IPS-NIHi11 (cell line): ENCODE measurements at places on chromosomes 16 and 17.
A peak's percentile ranks its signal among the peaks of the same experiment; 100 is the strongest.

GRCh38 chr16:88049561-88050545 is 98.6 kb downstream of the BANP start:
- no peak for DNase-seq

- DNase-seq, result no peak
Measured at GRCh38 chr16:20249211-20249610, 78.1 kb downstream of the GP2 start.

DNA sequence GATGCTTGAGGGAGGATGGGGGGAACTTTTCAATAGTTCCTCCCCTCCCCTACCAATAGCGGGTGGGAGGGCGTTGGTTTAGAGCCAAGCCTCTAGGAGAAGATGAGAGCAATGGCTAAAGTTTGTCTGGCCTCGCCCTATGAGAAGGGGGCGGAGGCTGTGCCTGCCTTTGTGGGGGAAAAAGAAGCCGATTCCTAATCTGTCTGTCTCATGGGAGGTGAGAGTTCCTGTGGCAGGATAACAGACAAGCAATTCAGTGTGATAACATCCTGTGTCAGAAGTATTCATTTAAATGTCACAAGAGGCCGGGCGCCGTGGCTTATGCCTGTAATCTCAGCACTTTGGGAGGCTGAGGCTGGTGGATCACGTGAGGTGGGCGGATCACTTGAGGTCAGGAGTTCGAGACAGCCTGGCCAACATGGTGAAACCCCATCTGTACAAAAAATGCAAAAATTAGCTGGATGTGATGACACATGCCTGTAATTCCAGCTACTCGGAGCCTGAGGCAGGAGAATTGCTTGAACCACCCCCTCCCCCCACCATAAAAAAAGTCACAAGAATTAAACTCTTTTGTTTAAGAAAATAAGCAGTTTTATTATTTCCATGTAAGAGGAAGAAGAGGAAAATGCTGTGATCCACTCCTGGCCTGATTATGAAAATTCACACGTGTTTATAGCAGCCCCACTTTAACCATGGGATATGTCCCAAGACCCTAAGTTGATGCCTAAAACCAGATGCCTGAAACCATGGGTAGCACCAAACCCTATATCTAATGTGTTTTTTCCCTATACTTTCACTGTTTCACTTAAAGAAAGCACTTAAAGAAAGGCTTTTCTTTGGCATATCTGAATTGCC is 1.7 kb downstream of the SLFN5 start:
- DNase-seq, result peak; percentile 21

GRCh38 chr17:77354670-77355455 is 214.1 kb downstream of the SEC14L1 start:
- no peak for DNase-seq

- DNase-seq, result no peak
Measured at GRCh38 chr17:8473451-8474192, 37.9 kb downstream of the NDEL1 start.

- DNase-seq, result no peak
Measured at GRCh38 chr17:82740906-82741759, 5.7 kb downstream of the FN3K start.

GRCh38 chr17:69874175-69874670 is 200.8 kb upstream of the KCNJ16 start:
- DNase-seq, result no peak

- DNase-seq, result no peak
Measured at GRCh38 chr17:20098314-20098713, 89.2 kb downstream of the SPECC1 start.

DNA sequence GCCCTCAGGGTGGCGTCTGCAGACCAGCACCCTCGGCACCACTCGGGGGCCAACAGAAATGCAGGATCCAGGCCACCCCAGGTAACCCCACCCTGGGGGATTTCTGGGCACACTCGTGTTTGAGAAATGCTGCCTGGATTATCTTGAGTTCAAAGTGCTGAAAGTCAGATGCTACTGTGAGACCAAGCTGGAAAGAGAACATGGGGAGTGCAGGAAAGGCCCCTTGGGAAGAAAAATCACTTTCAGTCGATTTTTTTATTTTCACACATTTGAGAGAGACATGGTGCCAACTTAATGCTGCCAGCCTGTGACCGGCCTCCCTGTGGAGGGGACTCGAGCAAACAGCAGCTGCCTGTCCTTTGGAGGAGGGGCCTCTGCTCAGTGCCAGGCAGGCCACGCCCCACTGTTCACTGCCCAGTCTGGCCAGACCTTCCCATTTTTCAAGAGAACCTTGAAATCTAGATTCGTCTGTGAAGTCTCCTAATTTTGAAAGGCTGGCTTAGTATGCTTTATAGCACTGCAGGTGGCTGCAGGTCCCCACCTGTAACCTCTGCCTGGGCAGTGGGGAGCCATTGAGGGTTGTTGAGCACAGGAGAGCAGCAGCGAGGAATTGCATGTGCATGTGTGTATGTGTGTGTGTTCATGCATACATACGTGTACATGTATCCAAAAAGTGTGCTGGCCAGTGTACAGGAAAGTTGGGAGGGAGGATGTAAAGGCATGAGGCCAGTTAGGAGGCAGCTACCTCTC is 70.7 kb upstream of the PLCG2 start:
- DNase-seq, result no peak

GRCh38 chr17:42246515-42246914 is 29.7 kb downstream of the STAT5B start:
- DNase-seq, result no peak

- no peak for DNase-seq
Measured at GRCh38 chr16:72425571-72426341, 253.8 kb upstream of the PMFBP1 start.

- DNase-seq, result no peak
Measured at GRCh38 chr17:42129109-42129837, 6.7 kb downstream of the HSPB9 start.

- DNase-seq, result no peak
Measured at GRCh38 chr16:64109241-64109640, 1012.6 kb downstream of the CDH11 start.

GRCh38 chr17:13598353-13599167 is 3.2 kb downstream of the HS3ST3A1 start:
- DNase-seq, result no peak

DNA sequence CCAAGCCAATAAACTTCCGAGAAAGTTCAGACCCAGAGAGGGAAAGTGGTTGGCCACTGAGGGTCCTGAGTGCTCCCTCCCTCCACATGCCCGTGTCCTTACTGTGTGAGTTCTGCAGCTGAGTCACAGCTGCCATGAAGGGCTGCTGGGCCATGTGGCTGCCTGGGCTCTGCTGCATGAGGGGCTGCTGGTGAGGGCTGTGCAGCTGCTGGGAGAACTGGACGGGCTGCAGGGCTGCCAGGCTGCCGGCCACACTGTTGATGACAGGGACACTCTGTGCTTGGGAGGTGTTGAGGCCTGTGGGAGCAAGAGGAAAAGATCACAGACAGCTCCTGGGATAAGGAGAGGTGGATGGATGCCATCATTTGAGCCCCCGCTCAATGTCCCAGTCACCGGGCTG is 44.0 kb downstream of the HNF1B start:
- no peak for DNase-seq

DNA sequence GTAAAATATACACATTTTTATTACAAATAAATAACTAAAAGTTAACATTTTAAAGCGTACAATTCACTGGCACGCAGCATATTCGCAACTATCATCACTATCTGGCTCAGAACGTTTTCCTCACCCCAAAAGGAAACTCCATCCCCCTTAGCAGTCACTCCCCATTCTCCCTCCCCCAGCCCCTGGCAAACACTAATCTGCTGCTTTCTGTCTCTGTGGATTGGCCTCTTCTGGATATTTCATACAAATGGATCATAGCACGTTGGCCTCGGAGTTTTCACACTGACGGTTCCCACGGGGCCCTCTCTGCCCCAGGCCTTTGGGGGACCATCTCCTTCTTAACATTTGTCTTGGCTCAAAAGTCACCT is 64.6 kb downstream of the RTN4RL1 start:
- DNase-seq, result no peak

DNA sequence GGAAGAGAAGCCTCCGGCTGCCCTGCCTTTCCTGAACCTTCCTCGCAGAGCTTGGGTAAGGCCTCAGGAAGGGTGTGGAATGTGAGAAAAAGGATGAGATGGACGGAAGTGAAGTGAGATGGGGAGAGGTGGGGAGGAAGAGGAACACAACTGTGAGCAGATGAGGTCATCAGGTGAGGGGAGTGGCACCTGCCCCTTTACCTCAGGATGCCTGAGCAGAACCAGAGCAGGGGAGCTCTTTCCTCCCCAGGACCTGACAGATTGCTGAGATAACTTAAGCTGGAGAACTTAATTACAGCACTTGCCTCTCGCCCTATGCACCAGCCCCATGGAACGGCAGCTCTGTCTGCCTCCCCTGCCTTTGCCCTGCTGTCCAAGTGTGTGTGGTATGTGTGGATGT is 29.8 kb downstream of the TMEM132E start:
- no peak for DNase-seq

DNA sequence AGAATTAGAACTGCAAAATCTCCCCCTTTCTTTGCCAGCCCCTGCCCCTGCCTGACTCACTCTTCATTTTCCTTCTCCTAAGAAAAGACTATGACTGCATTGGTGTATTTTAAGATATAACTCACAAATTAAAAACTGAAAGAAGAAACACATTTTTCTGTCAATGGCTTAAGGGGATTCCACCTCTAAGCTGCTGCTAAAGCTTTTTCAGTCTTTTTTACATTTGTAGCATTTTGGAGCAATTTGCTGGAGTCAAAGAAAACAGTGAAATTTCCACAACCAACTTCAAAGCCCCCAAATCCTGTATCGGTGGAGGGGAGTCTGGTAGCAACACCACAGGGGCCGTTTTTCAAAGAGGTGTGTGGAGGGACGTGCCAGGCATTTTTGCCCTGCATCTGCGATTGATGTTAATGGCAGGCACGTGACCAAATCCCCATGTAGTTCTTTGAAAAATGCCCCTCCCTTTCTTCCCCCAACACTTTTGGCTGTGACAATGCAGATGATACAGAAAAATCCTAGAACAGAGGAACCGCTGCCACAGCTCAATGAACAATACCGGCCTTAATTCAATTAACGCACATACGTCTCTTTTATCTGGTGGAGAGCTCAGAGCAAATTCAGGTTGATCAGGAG is 28.5 kb downstream of the MAF start:
- DNase-seq, result peak; percentile 31

GRCh38 chr17:81408049-81408448 is 12.8 kb downstream of the BAHCC1 start:
- DNase-seq, result no peak

DNA sequence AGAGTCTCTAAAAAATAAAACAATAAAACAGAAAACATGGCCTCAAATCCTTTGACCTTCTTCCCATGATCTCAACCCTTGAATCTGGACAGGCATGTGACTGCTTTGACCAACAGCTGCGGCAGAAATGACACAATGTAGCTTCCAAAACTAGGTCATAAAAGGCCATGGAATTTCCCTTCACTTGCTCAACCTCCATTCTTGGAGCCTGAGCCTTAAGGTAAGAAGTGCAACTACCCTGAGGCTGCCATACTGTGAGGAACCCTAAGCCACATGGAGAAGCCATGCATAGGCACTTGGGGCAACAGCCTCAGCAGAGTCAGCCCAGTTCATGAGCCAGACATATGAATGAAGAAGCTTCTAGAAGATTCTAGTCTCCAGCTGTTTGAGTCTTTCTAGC is 75.7 kb upstream of the BRD7 start:
- no peak for DNase-seq
